ENCODE measurements at places on chromosomes 3 and 15.

DNA sequence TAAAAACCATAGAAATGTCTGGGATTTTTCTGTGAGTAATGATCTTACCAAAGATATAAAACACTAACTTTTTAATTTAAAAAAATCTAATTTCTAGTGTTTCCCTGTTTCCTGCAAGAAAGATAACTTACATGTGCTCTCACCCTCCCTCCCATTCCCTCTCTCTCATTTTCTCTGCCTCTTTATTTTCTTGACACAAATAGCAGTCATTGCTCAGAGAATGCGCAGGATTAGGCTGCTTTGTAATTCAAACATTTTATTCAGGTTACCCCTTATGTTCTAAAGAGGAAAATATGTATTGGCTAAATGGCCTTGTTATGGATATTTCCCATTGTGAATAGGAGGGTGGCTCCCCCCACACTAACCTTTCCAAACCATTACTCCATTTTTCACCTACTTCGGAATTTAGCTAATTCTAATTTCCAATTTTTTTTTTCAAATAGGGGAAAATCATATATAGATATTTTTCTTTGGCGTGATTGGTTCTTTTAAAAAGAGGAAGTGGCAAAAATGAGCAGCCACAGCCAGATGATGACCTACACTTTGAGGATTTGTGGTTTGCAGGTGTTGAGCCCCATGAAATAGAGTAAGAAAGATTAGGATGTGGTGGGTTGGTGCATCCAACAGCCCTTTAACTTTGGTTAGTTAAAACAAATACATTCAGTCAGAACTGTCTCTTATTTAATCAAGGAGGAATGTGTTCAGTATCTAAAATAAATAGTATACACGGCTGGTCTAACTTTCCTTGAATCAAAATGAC is 554.4 kb downstream of the IGSF11 start:
- no peaks in the 10 kb centered on the region for H3K4me1 ChIP-seq
- no peak overlapping the region for H3K27ac ChIP-seq
- DNase-seq, result no peak
- H3K27me3 ChIP-seq, result no peaks in the 10 kb centered on the region
- H3K36me3 ChIP-seq, result peaks cover 4% of the 10 kb centered on the region
- no peak overlapping the region for H3K4me3 ChIP-seq

DNA sequence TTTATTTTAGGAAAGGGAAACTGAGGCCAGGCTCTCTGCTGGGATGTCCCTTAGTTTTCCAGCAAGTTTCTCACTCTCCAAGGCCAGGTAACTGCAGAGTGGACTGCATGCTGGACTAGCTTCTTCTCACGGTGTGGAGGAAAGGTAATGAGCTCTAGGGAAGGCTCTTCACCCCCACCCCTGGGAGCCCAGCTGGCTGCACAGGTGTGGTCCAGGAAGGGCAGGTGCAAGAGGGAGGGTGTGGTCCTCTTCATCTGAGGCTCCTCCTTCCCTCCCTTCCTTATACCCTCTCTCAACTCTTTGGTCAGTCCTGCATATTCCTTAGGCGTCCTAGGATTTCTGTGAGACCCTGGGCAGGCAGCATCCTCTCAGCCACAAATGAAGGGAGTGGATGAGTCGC is 33.9 kb downstream of the RNU5B-1 start:
- H3K36me3 ChIP-seq, result no peaks in the 10 kb centered on the region
- H3K4me1 ChIP-seq, result no peaks in the 10 kb centered on the region
- H3K4me3 ChIP-seq, result no peak overlapping the region
- H3K27ac ChIP-seq, result no peak overlapping the region
- DNase-seq, result no peak

DNA sequence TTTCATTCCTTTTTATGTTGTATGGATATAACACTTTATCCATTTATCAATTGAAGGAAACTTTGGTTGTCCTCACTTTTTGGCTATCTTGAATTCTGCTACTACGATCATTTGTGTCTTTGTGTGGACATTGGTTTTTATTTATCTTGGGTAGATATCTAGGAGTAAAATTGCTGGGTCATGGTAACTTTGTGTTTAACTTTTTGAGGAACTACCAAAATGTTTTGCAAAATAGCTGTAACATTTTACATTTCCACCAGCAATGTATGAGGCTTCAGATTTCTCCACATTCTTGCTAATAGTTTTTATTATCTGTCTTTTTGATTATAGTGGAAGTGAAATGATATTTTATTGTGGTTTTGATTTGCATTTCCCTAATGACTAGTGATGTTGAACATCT is 55.6 kb downstream of the TLNRD1 start:
- peaks cover 24% of the 10 kb centered on the region for H3K27me3 ChIP-seq
- DNase-seq, result no peak
- no peak overlapping the region for H3K4me3 ChIP-seq
- no peak overlapping the region for H3K27ac ChIP-seq

DNA sequence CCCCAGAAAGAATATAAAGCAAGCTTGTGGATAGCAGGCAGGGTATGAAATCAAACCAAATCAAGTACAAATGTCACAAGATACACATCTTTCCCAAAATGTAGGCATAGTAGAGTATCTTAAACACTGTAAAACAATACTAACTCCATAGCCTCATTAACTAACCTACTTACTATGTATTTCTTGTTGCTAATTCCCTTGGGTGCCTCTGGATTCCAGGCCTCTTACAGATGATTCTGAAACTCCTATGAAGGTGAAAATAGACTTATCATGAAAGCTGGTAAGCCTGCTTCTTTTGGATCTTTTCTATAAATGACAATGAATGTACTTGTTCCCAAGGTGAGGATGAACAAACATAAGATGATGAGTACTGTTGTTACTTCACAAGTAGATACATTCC is 93.8 kb downstream of the FRMD5 start:
- no peak overlapping the region for H3K4me3 ChIP-seq
- H3K27ac ChIP-seq, result no peak overlapping the region
- no peaks in the 10 kb centered on the region for H3K4me1 ChIP-seq
- no peaks in the 10 kb centered on the region for H3K36me3 ChIP-seq

DNA sequence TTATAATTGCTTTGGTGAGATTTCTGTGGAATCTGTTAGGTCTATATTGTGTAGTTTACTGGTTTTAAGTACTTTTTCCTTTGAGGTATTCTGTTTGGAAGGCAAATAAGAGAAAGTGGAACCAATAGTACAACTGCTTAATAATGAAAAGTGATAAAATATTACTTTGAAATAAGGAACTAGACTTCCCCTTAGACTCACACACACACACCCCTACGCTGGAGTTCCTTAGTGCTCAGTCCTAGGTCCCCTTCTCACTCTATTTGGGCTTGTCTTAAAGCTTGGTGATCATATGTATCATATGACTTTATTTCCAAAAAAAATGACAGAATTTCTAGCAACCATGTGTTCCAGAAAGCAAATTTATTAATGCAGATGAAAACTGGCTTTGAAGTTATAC is 494.0 kb upstream of the TGFBR2 start:
- no peak for DNase-seq
- H3K36me3 ChIP-seq, result no peaks in the 10 kb centered on the region
- no peak overlapping the region for H3K4me3 ChIP-seq
- H3K27ac ChIP-seq, result no peak overlapping the region
- no peaks in the 10 kb centered on the region for H3K4me1 ChIP-seq
